SJSA1 (cell line): ENCODE measurements at places on chromosomes 6 and 20.
A peak's percentile ranks its signal among the peaks of the same experiment; 100 is the strongest.

DNA sequence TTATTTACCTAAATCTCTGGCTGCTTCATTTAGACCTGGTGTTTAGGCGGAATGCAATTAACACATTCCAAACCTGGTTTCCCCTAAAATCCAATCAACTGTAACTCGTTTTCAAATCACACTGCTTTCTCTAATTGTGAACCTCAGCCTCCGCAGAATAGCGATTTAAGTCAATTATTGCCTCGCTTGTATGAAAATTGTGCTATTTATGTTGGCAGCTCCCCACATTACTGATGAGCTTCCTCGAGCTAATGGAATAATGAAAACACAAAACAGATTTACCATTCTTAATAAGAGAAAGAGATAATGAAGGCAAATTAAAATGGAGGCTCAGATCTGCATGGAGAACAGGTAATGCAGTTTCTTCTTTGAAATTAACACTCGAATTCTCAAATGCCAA, 67.9 kb downstream of the SLC2A10 start:
- DNase-seq: no peak

DNA sequence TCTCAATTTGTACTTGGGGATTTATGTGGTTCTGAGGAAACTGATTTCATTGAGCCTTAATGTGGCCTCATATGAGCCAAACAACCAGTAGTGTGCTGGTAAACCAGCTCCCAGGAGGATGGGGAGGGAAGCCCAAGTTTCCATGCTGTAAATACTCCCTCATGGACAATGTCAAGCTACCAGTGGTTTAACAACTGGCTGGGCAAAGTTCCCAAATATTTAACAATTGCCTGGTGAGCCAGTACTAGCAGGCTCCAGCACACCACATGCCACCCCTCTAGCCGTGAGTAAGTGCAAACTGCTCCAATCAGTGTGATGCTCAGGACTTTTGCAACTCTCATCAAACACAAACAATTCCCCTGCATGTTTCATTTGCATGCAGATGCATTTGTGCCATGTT, 19.2 kb upstream of the CDKN1A start:
- peak; percentile 46 for DNase-seq

- no peak for DNase-seq
Measured at GRCh38 chr6:158083455-158084325, 84.4 kb downstream of the SERAC1 start.

DNA sequence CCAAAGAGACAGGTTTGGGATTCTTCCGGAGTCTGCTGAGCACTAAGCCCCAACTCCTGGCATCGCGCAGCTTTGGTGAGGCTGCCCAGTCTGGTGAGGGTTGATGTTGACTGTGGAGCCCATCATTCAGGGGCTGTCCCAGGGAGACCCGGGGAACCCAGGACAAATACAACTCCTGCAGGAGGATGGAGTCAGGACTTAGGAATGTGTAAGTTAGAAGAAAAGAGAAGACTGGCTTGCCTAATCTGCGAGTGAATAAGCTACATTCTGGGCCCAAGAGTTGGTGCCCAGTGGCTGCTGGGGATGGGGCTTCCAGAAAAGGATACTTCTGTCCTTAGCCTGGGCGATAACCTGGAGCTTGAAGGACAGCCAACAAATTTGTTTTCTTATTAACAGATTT, 47.9 kb downstream of the STK35 start:
- no peak for DNase-seq

GRCh38 chr6:13013681-13014503, 297.3 kb downstream of the PHACTR1 start:
- DNase-seq: no peak

DNA sequence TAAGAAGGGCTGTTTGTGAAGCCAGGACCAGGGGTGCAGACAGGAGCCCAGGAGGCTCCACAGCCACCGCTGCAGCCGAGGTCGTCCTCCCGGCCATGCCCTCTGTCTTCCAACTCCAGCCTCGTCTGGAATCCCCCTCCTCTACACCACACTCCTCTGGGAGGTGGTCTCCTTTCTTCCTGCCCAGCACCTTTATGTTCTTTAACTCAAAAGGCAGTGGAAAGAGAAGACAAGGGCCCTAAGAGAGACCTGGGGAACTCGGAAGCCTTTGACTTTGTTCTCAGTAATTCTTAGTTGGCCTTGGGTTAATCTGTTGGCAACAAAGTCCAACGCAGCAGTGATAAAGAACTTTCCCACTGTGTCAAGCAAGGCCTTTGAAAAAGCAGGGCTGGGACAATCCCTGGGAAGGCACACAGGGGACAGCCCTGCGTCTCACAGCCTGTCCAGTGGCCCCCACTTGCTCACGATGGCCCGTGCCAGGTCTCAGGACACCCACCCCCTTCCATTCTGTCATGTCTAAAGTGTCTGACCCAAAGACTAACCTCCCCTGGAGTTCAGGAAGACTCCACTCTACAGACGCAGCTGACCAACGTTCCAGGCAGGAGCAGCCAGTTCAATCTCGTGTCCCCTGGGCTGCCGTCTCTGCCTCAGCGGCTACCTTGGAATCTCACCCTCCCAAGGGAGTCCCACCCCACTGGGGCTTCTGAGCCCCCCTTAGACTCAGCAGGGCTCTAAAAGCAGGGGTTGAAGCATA, 42.8 kb upstream of the FAM50B start:
- DNase-seq: no peak

DNA sequence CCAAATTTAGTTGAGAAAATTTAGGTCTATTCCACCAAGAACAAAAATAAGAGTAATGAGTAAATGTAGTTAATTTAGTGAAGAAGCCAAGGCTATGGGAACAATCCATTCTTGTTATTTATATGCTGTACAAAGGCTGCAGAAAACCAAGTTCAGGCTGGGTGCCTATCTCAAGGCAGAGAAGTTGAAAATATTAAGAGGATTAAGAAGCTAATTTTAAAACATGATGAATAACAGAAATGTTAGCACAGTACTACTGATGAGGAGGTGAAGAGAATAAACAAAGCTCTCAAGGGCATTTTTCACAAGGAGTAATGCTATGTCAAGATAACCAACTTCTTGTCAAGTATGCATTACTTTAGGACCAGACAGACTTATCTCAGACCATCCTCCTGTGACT, 68.6 kb downstream of the RCAN2 start:
- DNase-seq: no peak

DNA sequence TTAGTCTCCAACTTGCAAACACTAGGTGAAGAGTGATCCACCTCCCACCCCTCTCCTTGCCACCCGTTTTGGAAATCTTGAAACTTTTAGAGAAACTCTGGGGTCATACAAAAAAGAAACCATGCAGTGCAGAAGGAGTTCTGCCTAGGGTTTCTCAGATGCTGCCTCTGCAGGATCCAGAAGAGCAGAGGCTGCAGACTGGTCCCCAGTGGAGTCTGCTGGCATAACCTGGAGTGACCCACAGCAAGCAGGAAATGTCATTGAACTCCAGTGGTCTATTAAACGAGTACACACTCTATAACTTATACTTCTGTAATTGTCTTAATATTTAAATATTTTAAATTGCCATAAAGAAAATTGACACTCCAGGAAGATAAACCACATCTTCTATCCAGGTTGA, 280.7 kb upstream of the NT5E start:
- no peak for DNase-seq

- peak; percentile 44 for DNase-seq
Measured at GRCh38 chr6:125421836-125422235, 120.1 kb upstream of the HDDC2 start.

DNA sequence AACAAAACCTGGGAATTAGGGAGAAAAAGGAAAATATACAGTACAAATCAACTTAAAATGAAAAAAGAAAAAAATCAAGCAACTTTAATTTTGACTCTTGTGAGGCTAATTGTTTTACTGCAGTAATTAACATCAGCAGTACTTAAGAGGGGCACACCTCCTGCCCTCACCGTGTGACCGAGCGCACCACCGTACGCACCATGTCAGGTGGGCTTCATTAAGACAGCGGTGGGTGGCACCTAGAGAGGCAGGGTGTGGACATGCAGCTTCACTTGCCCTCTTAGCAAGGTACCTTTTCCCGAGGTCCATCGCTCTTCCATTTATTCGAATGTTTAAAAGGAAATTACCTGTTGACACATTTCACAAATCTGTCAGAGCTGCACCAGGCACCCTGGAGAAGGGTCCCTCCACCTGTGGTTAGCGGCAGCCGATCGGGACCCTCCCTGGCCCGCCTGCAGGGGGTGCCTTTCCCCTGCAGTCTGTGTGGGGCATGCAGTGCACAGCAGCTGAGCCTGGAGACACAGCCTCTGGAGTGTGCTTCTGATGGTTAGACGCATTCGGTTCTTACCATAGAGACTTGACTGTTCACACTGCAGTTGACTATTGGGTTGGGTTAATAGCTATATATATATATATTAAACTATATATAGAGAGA, 184.1 kb downstream of the TMEM242 start:
- no peak for DNase-seq

DNA sequence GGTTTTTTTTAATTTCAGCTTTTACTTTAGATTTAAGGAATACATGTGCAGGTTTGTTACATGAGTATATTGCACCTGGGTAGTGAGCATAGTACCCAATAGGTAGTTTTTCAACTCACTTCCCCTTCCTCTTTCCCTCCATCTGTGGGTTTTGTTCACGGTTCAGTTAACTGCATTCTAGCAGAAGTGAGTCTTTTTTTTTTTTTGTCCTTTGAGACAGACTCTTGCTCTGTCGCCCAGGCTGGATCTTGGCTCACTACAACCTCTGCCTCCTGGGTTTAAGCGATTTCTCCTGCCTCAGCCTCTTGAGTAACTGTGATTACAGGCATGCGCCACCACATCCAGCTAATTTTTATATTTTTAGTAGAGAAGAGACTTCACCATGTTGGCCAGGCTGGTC, 8.7 kb downstream of the UBR2 start:
- no peak for DNase-seq

DNA sequence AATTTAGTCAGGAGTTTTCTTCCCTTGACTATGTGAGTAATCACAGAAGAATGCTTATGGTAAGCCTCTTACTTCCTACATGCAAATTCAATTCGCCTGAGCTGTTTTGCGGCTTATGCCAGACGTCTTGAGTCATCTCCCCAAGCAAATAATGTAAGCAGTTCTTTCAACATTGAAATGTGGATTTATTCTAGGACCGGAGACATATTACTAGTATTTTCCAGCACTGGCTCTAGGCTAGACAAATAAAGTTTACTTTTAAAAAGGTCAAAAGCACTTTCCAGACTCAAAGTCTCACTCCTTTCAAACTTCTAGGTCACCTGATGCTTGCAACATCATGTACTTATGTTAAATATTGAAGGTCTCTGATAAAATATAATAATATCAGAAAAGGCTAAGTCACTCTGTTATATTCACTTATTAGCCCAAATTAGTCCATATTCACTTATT, 38.1 kb upstream of the NOX3 start:
- DNase-seq: peak; percentile 92

GRCh38 chr6:140281236-140281635, 906.8 kb upstream of the CITED2 start:
- DNase-seq: peak; percentile 7

DNA sequence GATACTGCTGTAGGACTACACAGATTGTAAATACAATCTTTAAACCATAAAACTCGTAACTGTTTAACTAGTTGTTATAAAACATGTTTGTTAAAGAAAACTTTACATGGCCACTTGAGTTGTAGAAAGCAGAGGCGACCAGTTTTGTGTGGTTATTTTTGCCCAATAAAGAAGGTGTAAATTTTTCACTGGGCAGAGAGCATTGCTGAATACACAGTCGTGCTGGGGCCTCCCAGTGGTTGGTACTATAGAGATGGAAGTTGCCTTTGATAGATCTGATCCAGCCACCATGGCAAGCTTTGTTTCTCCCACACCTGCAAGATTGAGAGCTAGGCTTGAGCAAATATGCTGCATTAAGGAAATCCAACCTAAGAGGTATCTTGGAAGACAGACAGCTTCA, 34.0 kb upstream of the YWHAB start:
- no peak for DNase-seq

- DNase-seq: peak; percentile 27
Measured at GRCh38 chr20:5863040-5863833, 87.1 kb downstream of the TRMT6 start.

- DNase-seq: no peak
Measured at GRCh38 chr6:116556814-116557415, 3.4 kb downstream of the CALHM4 start.

DNA sequence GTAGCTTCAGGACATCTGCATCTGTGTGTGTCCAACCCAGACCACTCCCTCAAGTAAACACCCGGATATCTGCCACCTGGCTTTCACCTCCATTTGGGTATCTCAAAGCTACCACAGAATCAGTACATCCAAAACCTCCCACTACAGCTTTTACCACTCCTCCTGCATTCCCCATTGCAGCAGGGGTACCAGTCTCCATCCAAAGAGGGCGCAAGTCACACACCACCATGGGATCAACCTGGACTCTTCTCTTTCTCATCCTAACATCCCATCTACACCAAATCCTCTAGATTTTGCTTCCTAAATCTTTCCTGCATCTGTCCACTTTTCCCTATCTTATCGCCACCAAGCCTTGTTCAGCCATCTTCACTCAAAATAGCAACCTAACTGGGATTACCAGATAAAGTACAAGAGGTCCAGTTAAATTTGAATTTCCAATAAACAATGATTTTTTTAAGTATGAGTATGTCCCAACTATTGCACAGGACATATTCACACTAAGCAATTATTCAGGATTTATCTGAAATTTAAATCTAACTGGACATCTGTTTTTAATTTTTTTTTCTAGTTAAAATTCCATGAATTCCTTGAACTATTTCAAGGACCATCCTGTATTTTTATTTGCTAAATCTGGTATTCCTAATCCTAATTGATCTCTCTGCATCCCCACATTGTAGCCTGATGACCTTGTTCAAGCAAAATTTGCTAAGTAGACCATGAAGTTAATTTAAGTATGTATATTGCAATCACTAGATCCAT, 164.3 kb upstream of the MLN start:
- no peak for DNase-seq

DNA sequence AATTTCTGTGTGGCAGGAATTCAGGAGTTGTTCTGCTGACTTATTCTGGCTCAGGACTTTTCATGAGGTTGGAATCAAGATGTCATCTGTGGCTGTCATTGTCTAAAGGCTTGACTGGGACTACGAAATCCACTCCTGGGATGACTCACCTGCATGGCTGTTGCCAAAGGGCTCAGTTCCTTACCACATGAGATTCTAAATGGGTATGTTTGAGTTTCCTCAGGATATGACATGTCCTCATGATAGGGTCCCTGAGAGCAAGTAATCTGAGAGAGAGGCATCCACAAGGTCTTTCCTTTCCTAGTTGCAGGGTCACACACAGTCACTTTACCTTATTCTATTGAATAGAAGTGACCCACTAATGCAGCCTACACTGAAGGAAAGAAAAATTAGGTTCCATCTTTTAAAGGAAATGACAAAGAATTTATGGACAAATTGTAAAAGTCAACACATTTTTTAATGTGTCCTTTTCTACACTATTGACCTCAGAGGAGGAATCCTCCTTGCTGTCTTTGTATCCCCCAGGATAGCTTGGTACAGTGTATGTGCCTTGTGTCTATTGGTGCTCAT, 1025.0 kb upstream of the GJE1 start:
- DNase-seq: no peak
